ENCODE measurements at places on chromosomes 2 and 18.

GRCh38 chr18:59141294-59142068 lies 1.8 kb downstream of the SEC11C start:
- DNase-seq, result no peak

DNA sequence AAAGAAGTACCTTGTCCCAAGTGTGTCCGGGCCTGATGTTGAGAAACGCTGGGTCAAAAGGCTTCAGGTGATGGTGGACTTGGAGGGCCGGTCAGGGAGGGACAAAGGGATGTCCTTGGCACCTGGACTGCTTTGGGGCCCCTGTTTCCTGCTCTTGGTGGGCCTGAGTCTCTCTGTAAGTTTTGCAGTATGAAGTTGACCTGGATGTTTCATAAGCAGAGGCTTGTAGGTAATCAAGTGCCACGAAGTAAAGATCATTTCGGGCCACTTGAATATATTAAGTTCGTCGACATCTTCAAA lies 29.4 kb downstream of the ASAP2 start:
- DNase-seq, result no peak

GRCh38 chr2:41600460-41600859 lies 447.4 kb upstream of the PKDCC start:
- DNase-seq, result no peak

DNA sequence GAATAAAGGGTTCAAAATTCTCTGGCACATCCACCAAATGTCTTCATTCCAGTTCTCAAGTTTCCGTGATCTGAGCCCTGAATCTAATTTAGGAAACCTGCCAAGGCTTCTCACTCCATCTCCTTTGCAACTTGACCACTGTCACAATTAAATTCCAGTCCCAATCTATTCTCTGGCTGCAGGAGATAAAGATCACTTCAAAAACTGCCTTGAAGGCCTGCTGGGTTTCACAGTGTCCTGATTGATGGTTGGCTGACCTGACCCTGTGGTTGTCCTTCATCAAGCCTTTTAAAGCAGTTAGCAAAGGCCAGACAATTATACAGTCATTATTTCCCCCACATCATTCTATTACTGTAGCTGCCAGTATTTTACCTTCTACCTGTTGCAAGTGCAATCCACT lies 60.3 kb upstream of the DNAJC10 start:
- DNase-seq, result no peak

- DNase-seq, result no peak
Observed at GRCh38 chr2:171595896-171596295, 73.6 kb downstream of the CYBRD1 start.

- DNase-seq, result no peak
Observed at GRCh38 chr2:213220967-213221603, 63.2 kb upstream of the SPAG16 start.

GRCh38 chr2:106270471-106270891 lies 76.4 kb upstream of the UXS1 start:
- no peak for DNase-seq

- no peak for DNase-seq
Observed at GRCh38 chr18:5669585-5669984, 125.8 kb upstream of the EPB41L3 start.

DNA sequence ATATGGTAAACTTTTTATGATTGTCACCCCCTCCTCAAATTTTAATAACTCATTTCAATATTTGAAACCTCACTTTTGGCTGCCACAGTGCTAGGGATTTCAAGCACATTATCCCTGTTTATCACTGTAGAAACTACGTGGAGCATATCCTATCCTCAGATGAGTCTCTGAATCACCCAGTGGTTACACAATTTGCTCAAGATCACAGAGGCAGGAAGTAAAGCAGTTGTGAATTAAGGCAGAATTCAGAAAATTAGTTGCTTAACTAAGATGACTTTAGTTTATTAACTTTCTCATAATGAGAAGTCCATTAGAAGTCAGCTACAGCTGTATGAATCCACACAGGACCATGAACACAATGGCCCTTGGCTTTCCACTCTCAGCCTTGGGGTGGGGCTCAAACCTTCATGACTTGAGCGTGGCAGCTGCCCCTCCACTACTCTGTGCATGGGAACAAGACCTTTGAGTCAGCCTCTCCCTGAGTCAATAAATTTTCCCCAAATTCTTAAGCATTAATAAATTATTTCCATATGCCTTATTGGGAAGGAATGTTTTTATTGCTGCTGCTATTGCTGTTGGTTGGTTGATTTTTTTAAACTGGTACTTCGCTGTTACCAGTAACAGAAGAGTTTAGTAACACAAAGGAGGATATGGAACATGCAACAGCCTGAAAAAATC lies 369.0 kb downstream of the CBLN2 start:
- DNase-seq, result no peak
